Heart left ventricle (tissue), 16 donors: ENCODE measurements at places on chromosomes 1 and 21. TPM values are rescaled to one million over a fixed set of nuclear protein-coding genes. Genes with fewer than 3 reads are reported as not detected.

C8B gene
- not detected for total RNA-seq

KRTAP21-2 gene
- not detected for total RNA-seq

GRCh38 chr1:32612189-32612881 is 38.0 kb downstream of the ZBTB8OS start:
- H3K36me3 ChIP-seq, result no peaks in the 10 kb centered on the region
- DNase-seq, result peak; percentile 95
- H3K4me3 ChIP-seq, result peak overlapping the region; percentile 30
- H3K27ac ChIP-seq, result no peak overlapping the region
- H3K4me1 ChIP-seq, result no peaks in the 10 kb centered on the region
- no peaks in the 10 kb centered on the region for H3K27me3 ChIP-seq

FAM110D gene
- total RNA-seq, result 2.5 TPM

- no peaks in the 10 kb centered on the region for H3K36me3 ChIP-seq
- no peaks in the 10 kb centered on the region for H3K27me3 ChIP-seq
- DNase-seq, result peak; percentile 61
- peaks cover 27% of the 10 kb centered on the region for H3K4me1 ChIP-seq
Observed at GRCh38 chr21:45950740-45951515, 30.6 kb upstream of the COL6A1 start.

GRCh38 chr1:202807451-202807925 is 733 bp downstream of the KDM5B start:
- peak overlapping the region; percentile 81 for H3K27ac ChIP-seq
- no peaks in the 10 kb centered on the region for H3K27me3 ChIP-seq
- H3K4me1 ChIP-seq, result peaks cover 6% of the 10 kb centered on the region
- peak overlapping the region; percentile 75 for H3K4me3 ChIP-seq
- peak; percentile 20 for DNase-seq
